PC-9 (cell line): ENCODE measurements at places on chromosomes 6 and 20. TPM values are rescaled to one million over a fixed set of nuclear protein-coding genes. Genes with fewer than 3 reads are reported as not detected.

TINAG gene
- not detected in 2 replicates for total RNA-seq

NRSN1 gene
- total RNA-seq, result not detected in 2 replicates

MUC21 gene
- total RNA-seq, result 0.13 TPM in 1 of 2 replicates, not detected in the other

NHLRC1 gene
- 0.90 and 1.0 TPM in 2 replicates for total RNA-seq

BMP6 gene
- not detected in 2 replicates for total RNA-seq

RBBP8NL gene
- 8.7 and 14.0 TPM in 2 replicates for total RNA-seq
